Stimulated activated CD4-positive, alpha-beta T cell treated with anti-CD3 and anti-CD28 coated beads, Interleukin-4, amount 100 ng/mL, for 4 hours (primary cell): ENCODE measurements at places on chromosomes 2 and 18.

DNA sequence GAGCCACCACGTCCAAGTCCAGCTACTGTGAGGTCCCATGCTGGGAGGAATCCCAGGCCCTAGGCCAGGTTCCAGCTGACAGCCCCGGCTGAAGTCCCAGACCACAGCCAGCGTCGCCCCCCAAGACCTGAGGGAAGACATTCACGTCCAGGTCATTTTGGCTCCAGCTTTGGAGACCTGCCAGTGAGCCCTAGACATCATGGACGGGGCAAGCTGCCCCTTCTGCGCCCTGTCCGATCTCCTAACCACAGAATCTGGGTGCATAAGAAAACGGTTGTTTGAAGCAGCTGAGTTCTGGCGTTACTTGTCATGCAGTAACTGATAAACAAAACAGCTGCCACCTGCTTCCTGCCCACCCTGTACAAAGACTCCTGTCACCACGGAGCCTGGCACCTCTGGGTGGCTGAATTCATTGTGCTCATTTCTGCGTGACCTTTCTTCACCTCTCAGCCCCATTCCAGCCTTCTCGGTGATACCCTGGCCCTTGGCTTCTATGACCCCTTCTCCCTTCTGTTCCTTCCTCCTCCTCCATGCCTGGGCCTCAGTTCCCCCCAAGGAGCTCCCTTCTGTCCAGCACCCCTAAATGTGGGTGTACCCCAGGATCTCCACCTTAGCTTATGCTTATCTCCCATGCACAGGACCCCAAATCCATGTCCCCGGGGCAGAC is 72.6 kb upstream of the SMAD7 start:
- no peak for DNase-seq

GRCh38 chr2:23488584-23488983 is 103.6 kb downstream of the KLHL29 start:
- DNase-seq, result no peak

DNA sequence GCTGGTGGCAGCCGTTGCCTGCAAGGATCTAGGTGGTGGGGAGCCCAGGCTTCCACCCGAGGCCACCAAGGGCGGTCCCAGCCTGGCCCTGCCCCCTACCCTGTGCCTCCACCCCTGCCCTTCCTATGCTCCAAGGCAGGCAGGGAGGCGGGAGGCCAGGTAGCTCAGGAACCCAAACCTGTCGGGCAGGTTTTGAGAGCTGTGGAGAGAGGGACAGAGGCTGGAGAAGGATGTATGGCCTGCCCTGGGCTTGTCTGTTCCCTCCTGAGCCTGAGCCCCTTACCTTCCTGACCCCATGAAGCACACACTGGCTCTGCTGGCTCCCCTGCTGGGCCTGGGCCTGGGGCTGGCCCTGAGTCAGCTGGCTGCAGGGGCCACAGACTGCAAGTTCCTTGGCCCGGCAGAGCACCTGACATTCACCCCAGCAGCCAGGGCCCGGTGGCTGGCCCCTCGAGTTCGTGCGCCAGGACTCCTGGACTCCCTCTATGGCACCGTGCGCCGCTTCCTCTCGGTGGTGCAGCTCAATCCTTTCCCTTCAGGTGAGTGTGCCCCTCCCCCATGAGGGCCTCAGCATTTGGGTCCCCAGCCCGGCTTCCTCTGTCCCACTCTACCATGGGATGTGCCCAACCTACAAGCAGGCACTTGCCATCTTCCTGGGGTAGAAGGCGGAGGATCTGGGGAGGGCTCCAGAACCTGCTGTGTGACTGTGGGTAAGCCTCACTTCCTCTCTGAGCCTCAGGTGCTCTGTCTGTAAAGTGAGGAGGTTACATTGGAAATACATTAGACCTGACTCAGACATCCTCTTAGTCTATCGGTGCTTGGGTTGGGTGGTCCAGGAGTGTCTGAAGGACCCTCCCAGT is at the start of gene PROM2:
TSS of gene PROM2 (plus strand) at position 159 of the 860 bp plus-strand sequence. CDS start at position 296, 137 bp downstream.
- DNase-seq, result no peak

DNA sequence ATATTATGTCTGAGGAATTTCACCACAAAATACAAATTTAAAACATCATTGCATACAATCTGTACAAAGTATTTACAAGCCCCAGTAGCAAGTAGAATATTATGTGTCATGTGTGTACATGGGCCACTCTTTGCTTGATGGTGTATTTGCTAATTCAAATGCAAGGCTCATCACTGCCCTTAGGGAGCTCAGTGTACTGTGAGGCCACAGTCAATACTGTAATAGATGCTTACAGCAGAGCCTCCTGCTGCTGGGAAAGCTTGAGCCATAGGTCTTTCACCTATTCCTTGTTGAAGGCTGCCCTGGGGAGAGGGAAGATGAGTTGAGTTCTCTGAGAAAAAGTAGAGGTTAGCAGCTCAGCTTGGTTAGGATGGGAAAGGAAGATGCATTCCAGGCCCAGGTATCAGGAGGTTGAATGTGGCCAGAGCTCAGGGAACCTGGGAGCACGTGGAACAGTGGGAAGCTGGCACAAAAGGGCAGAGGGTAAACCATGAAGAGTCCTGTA is 189.6 kb downstream of the LRP1B start:
- no peak for DNase-seq

- no peak for DNase-seq
Measured at GRCh38 chr18:59742325-59743111, 45.3 kb upstream of the CCBE1 start.

DNA sequence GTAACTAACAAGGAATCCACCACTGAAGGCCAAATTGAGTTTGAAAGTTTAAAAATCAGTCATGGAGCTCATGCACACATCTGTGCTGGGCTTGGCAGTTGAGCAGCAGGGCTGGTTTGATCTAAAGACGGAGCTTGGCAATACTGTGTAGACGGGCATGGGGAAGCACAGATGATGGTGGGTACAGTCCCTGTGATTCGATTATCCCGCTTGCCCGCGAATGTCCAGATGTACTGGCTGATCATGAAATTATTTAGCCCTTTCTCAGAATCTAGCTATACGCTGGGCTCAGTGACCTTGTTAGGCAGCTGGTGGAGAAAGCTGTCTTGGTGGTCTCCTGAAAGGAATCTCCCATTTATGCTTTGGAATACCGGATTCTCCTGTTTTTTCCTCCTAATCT is 74.8 kb upstream of the SOX11 start:
- DNase-seq, result no peak

DNA sequence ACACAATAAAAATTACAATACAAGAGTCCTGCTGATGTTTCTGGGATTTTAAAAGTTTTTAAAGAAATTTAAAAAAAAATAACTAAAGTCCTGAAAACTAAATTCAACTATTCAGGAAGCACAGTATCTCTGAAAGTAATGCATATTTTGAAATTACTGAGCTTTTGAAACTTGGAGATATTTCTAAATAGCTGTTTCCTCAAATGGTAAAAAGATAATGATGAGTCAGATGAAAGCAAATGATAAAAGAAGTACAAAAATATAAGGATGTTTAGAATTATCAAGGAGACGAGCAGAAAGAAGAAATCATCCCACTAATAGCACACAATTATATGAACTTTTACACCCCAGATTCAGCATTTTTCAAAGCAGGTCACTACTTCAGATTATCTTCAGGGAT is 90.2 kb upstream of the SLC25A52 start:
- no peak for DNase-seq

- peak; percentile 24 for DNase-seq
Measured at GRCh38 chr2:233418761-233419546, 64.7 kb downstream of the DGKD start.

- DNase-seq, result no peak
Measured at GRCh38 chr2:170554278-170554955, 160.7 kb upstream of the SP5 start.

DNA sequence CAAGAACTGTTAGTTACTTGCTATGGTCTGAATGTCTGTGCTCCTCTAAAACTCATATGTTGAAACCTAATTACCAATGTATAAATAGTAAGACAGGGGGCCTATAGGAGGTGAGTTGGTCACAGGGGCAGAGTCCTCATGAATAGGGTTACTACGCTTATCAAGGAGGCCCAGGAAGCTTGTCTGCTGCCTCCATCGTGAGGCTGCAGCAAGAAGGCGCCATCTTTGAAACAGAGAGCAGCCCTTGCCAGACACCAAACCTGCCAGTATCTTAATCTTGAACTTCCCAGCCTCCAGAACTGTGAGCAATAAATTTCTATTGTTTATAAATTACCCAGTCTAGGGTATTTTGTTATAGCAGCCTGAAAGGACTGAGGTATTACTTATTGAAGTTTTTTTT is 79.1 kb downstream of the TGIF1 start:
- DNase-seq, result no peak

DNA sequence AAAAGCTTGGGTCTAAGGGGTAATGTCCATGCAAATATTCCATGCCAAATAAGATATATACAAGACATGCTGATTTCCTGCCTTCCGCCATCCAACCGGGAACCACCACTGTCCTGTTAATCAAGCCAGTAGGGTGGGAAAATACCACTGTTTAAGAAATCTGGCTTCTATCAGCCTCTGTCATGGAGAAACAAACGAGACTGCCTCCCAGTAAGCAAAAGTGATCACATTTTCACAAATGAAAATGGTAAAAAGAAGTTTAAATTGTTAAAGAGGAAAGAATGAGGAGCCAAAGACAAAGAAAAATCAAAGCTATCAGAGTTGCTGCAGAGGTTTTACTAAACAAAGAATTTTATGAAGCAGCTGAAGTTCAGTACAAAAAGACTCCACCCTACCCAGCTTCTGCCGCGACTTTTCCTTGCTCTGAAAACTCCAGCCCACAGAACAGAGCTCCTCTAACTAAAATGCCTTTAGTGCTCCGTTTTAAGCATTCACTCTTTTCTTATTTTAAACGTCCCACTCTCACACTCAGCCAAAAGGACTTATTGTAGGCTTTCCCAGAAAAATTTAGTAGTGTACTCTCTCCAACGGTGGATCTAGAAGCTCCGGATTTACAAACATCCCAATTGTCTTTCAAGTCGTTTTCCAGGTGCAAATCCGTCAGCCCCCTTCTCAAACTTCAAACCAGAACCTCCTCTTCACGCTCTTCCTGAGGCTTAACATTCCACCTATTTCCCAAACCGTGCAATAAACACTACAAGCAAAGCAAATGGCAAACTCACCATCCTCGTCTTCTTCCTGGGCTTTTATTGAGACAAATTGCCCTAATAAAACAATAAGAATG is 613 bp downstream of the COL5A2 start:
- no peak for DNase-seq

GRCh38 chr2:213455316-213456008 is 171.2 kb downstream of the SPAG16 start:
- no peak for DNase-seq

GRCh38 chr2:10493075-10493633 is 45.0 kb upstream of the ODC1 start:
- no peak for DNase-seq

DNA sequence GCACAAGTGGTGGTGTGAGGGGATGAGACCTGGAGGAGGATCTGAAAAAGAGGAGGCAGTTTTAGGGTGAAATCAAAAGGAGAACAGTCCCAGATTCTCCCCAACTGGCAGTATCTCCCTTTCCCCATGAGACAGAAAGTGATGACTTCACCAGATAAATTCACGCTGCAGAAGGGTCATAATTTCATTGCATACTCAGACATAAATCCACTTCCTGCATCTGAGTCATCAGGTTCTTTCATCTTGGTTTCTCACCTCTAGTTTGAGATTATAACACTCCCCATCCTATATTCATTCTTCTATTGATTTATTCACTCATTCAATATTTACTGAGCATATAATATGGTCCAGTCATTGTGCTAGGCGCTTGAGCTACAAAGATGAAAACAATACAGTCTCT is 64.7 kb downstream of the CCDC148 start:
- no peak for DNase-seq

- DNase-seq, result no peak
Measured at GRCh38 chr2:168149150-168149974, 98.0 kb downstream of the STK39 start.

DNA sequence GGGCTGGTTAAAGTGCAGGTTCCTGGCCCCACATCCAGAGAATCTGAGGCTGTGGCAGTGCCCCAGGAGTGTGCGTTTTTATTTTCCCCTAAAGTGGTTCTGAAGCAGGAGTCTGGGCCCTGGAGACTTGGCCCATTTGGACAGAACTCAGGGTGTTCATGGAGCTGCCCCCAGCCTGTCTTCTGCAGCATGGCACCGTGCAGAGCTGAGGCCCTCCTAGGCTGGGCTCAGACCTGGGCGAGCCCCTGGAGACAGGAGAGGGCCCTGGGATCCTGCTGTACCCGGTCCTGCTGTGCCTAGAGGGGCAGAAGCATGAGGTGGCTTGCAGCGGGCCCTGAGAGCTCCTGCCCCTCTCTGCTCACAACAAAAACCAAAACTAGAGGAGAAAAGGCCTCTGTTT is 58.8 kb upstream of the B3GNT7 start:
- DNase-seq, result no peak

DNA sequence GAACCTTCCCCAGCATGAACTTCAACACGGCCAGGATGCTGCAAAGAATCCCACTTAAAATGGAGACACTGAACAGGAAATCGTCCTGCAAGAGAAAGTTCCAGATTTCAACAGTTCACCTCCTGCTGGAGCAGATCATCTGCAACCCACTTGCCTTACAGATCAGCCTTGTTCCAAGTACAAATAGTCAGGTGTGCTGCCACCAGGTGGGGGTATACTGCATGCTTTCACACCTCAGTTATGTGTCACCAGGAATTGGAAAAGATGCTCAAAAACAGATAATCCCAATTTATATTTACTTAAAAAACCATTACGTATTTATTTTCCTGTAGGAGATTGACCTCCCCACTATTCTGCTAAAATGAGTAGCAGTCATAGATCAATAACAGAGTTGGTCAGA is 212.3 kb downstream of the MGAT5 start:
- no peak for DNase-seq

- DNase-seq, result no peak
Measured at GRCh38 chr2:74390606-74391005, 10.5 kb upstream of the DCTN1 start.

GRCh38 chr18:44216169-44216568 is 464.5 kb upstream of the SETBP1 start:
- no peak for DNase-seq

DNA sequence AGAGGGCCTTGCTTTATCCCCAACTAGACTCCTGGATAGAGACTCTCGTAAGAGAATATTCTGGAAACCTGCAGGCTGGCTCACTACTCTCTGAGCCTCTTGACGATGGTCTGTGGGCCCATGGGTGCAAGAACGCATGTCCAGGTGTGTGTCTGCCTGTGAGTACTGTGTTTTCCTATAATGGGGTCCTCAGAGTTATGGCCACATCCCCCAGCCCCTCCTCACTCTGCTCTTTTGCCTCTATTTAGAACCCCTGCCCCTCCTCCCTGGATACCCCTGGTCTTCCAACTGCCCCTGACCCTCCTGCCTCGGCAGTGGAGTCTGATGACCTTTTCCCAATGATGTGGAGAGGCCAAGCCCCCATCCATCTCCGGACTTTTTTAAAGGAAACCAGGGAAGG is 148.1 kb downstream of the ZFP36L2 start:
- DNase-seq, result no peak

- DNase-seq, result no peak
Measured at GRCh38 chr2:42696987-42697386, 66.9 kb downstream of the OXER1 start.

DNA sequence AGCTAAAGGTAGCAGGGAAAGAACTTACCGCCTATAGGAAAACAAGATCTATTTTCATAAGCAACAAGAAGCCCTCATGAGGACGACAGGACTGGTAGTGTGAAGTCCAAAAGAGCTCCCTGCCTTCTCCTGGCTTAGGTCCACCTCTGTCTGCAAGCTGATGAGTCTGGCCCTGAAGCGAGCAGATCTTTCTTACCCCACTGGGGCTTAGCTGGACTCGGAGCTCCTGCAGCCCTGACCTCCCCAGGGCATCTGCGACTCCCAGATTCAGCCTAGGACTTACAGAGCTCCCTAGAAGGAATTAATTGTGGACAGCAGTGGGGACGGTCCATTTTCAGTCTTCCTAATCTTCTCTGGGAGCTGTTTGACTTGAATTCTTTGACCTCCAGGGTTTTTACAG is 53.7 kb downstream of the MCFD2 start:
- no peak for DNase-seq

- no peak for DNase-seq
Measured at GRCh38 chr18:64713284-64713683, 564.4 kb upstream of the LINC00305 start.
